ENCODE measurements at places on chromosomes 4 and X. TPM values are rescaled to one million over a fixed set of nuclear protein-coding genes. Genes with fewer than 3 reads are reported as not detected.

- DNase-seq = no peak
These were observed 1.5 kb downstream of the ZNF182 start for GRCh38 chrX:48002319-48002718.

MAGEA2 gene
- not detected for polyA plus RNA-seq

DNA sequence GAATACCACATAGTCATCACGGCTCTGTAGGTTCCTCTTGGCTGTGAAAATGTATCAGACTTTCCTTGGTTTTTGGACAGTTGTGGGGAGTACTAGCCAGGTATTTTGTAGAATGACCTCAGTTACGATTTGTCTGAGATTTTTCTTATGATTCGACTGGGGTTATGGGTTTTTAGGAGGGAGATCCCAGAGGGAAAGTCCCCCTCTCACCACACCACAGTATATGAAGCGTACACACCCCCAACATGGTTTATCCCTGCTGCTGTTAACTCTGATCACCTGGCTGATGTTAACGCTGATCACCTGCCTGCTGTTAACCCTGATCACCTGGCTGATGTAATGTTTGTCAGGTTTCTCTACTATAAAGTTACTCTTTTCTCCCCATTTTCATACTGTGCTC lies 72.6 kb downstream of the ANAPC4 start:
- DNase-seq = no peak

- no peak for DNase-seq
These were observed 5.8 kb downstream of the NKX6-1 start for GRCh38 chr4:84493092-84493850.

UGT2A1 gene
- polyA plus RNA-seq = not detected

TSPAN7 gene
- 55.1 TPM for polyA plus RNA-seq

DNA sequence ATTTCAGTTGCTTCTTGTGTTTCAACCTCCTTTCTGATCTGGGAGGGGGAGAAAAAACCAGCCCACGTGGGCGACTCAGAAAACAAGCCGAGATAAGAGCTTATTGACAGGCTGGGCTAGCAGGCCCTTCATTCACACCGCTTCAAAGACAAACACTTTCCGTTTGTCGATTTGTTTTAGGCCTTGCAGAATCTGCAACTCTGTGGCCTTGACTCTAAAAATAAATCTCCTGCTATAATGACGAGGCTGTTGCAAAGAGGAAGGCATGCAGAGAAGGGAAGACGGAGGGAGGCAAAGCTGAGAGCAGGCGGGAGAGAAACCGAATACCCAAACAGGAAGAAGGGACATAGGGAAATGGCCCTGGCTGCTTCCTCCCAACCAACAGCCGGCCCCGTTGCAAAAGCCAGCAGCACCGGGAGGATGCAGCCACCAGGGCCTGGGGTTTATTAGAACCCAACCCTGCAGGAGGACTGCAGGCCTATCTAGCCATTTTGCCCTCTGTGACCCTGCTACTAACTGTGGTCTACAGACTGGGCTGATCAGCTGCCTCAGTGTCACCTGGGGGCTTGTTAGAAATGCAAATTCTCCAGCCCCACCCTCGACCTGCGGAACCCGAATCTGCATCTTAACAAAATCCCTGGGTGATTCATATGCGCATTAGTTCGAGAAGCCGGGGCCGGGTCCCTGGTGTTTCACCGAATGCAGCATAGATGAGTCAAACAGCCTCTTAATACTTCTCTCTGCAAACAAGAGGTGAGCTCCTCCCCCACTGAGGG lies 325.5 kb downstream of the BCOR start:
- DNase-seq = no peak

- peak; percentile 70 for DNase-seq
These were observed 23.8 kb upstream of the ARHGAP10 start for GRCh38 chr4:147707892-147708672.
